ENCODE measurements at places on chromosomes 4 and X. TPM values are rescaled to one million over a fixed set of nuclear protein-coding genes. Genes with fewer than 3 reads are reported as not detected.
A peak's percentile ranks its signal among the peaks of the same experiment; 100 is the strongest.

- H3K27me3 ChIP-seq, result no peaks in the 10 kb centered on the region
- H3K27ac ChIP-seq, result no peak overlapping the region
- H3K36me3 ChIP-seq, result no peaks in the 10 kb centered on the region
- H3K4me1 ChIP-seq, result no peaks in the 10 kb centered on the region
- DNase-seq, result no peak
- H3K4me3 ChIP-seq, result no peak overlapping the region
Observed at GRCh38 chr4:78337244-78338020, 214.1 kb upstream of the ANXA3 start.

DNA sequence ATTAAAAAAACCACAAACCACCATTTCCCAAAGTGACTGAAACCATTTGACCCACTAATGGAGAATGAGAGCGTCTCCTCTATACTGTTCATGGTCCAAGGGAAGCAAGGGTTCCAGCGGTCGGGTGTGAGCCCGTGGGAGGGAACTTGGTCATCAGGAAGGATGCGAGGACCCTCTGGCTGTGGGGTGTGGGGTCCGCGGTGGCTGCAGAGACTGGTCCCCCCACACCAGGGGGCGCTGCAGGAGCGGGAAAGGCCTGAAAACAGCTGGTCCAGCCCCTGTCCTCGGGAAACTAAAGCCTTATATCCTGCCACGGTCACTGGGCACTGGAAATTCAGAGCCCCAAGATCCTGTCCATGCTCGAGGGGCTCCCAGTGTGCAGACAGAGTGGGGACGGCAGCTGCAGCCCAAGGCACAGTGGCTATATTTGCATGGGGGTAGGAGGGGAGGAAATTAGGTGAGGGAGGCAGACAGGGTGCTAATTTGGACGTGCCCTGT, 4.3 kb downstream of the BLOC1S4 start:
- no peak overlapping the region for H3K27ac ChIP-seq
- no peak overlapping the region for H3K4me3 ChIP-seq
- no peaks in the 10 kb centered on the region for H3K36me3 ChIP-seq
- H3K4me1 ChIP-seq, result no peaks in the 10 kb centered on the region

- no peak for DNase-seq
- peaks cover 11% of the 10 kb centered on the region for H3K27me3 ChIP-seq
Observed at GRCh38 chr4:57106181-57106580, 4.0 kb downstream of the IGFBP7 start.

GRCh38 chr4:85092536-85092935, 126.0 kb upstream of the WDFY3 start:
- H3K36me3 ChIP-seq, result no peaks in the 10 kb centered on the region
- H3K27ac ChIP-seq, result no peak overlapping the region
- H3K27me3 ChIP-seq, result no peaks in the 10 kb centered on the region
- H3K4me1 ChIP-seq, result no peaks in the 10 kb centered on the region
- no peak for DNase-seq

GRCh38 chrX:53093177-53093655, 726 bp upstream of the KANTR start:
- peak overlapping the region; percentile 44 for H3K4me3 ChIP-seq
- peak overlapping the region; percentile 82 for H3K27ac ChIP-seq
- no peaks in the 10 kb centered on the region for H3K4me1 ChIP-seq
- H3K36me3 ChIP-seq, result no peaks in the 10 kb centered on the region

GRCh38 chrX:45771560-45772340, 571.1 kb upstream of the DIPK2B start:
- H3K36me3 ChIP-seq, result no peaks in the 10 kb centered on the region
- DNase-seq, result peak; percentile 48
- H3K27me3 ChIP-seq, result no peaks in the 10 kb centered on the region
- peak overlapping the region; percentile 84 for H3K27ac ChIP-seq
- no peaks in the 10 kb centered on the region for H3K4me1 ChIP-seq
- no peak overlapping the region for H3K4me3 ChIP-seq

GRCh38 chr4:54942721-54943120, 182.7 kb downstream of the KDR start:
- H3K4me1 ChIP-seq, result no peaks in the 10 kb centered on the region
- DNase-seq, result no peak
- H3K4me3 ChIP-seq, result no peak overlapping the region
- no peak overlapping the region for H3K27ac ChIP-seq

DNA sequence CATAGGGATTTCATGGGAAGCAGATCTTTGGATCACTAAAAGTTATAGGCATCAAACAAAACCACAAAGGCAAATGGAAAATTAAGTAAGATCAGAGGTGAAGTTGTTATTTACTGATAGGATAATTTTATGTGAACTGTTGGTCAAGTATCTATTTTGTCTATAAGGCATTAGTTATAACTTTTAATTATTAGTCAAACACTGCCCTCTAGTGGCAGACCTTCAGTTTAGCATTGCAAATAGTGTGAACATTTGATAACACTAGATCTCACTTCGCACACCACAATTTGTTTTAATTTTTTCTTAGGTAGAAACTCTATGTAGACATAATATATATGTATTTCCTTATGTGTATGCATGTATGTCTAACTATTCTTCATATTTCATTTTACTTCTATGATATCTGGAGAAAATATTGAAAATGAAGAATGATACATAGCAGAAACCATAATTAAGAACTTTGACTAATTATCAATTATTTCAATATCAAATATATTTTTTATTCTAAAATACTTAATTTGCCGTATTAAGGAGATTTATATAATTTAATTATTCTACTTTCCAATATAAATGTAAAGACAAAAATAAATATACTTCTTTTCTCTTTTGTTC, 214.5 kb upstream of the TACR3 start:
- no peak overlapping the region for H3K27ac ChIP-seq
- no peaks in the 10 kb centered on the region for H3K36me3 ChIP-seq
- no peaks in the 10 kb centered on the region for H3K27me3 ChIP-seq
- no peak overlapping the region for H3K4me3 ChIP-seq
- H3K4me1 ChIP-seq, result no peaks in the 10 kb centered on the region
- DNase-seq, result no peak

DNA sequence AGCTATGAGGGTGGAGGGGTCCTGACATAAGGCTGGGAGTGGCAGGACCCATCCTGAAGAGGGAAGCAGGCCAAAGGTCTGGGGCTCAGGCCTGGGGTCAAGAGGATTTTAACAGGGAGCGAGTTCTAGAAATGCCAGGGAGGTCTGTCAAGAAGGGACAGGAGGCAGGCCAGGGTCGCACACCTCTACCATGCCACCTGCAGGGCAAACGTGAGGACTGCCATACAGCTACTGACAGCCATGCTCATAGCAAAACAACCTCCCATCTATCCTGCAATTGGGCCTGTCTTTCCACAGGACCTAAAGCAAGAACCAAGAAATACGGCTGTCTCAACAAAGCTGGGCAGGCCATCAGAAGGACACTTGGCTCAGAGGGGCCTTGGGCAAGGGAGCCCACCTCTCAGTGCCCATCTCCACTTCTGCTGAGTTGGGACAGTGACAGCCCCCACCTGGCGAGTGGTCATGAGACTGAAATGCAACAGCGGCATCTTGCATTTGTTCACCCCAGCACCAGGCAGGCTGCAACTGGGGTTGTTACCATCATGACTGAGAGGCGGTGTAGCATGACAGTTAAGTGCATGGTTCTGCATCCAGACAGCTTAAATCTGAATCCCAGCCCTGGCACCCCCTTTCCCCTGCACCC, 92.7 kb downstream of the WFS1 start:
- H3K4me3 ChIP-seq, result no peak overlapping the region
- H3K27ac ChIP-seq, result no peak overlapping the region
- no peak for DNase-seq
- H3K36me3 ChIP-seq, result no peaks in the 10 kb centered on the region
- H3K27me3 ChIP-seq, result no peaks in the 10 kb centered on the region
- no peaks in the 10 kb centered on the region for H3K4me1 ChIP-seq

DNA sequence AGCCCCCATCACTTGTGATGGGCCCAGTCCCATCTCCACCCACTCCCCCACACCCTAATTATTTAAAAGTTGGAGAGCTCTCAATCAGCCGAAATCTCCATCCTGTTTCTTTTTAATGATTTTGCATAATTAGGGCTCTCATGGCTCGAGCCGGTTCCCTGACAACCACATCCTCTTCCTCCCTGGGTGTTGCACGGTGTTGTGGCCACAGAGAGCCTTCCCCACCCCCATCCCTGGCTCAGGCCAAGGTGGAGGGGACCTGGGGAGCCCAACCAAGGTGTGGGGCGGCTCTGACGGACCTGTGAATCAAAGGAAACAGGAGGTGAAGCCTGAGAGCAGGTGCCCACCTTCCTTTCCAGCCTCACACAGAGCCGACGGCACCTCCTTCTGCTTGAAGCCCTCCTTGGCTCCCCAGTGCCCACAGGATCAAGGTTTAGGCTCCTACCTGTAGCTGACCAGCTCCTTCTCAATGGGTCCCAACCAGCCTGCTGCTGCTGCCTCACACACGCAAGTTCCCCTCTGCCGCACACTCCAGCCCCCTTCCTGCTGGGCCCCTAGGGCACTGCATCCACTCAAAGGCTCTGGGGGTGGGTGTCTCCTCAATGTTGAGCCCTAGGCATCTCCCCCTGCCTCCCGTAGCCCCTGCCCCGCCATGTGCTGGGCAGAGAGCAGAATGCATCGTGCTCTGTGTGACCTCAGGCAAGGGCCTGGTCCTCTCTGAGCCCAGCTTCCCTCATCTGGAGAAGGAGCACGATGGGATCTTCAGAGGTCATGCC, 68.7 kb downstream of the WFS1 start:
- no peak overlapping the region for H3K4me3 ChIP-seq
- no peaks in the 10 kb centered on the region for H3K4me1 ChIP-seq
- H3K36me3 ChIP-seq, result no peaks in the 10 kb centered on the region
- H3K27me3 ChIP-seq, result no peaks in the 10 kb centered on the region
- no peak overlapping the region for H3K27ac ChIP-seq
- no peak for DNase-seq

DNA sequence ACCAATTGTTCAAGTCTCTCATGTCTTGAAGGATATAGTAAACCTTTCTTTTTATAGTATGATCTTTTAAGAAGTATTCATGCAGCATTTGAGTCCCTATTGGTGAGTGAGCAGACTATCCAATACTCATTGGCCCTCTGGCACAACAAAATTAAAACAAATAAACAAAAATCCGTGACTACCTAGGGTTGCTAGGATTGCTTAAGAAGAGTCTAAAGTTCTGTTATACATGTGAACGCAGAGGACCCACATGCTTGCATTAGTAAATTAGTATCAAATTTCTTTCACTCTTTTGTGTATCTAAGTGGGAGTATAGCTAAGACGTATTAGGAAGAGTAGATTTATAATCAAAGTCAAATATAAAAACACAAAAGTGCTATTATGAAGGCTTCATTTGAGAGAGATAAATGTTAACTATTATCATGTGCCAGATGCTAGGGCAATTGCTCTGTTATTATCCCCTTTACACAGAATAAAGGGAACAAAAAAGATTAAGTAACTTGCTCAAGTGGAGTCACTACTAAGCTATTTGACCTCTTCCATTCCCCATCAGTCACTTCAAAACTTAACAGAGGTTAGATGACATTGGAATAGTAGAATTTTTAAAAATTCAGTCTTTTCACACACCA, 29.2 kb upstream of the LARP1B start:
- no peaks in the 10 kb centered on the region for H3K36me3 ChIP-seq
- no peak overlapping the region for H3K27ac ChIP-seq
- H3K27me3 ChIP-seq, result no peaks in the 10 kb centered on the region
- H3K4me3 ChIP-seq, result no peak overlapping the region

DNA sequence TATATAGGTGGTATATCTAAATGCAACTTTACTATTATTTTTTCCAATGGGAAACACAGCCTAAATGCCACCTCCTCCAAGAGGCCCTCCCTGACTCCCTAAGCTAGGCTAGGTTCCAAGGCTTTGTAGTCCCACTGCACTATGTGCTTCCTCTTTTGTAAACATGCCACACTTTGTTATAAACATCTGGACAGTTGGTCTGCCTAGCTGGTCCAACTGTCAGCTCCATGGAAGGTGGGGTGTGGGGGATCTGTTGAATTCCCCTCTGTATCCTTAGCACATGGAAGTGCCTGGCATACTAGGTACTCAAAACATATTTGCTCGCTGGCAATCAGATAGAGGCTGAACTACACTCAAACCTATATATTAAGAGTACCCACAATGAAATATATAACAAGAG, 63.4 kb downstream of the SLC9A7 start:
- no peaks in the 10 kb centered on the region for H3K27me3 ChIP-seq
- no peak for DNase-seq
- H3K4me3 ChIP-seq, result no peak overlapping the region
- no peaks in the 10 kb centered on the region for H3K36me3 ChIP-seq
- H3K27ac ChIP-seq, result no peak overlapping the region

- H3K27me3 ChIP-seq, result no peaks in the 10 kb centered on the region
- DNase-seq, result no peak
- no peak overlapping the region for H3K4me3 ChIP-seq
- no peak overlapping the region for H3K27ac ChIP-seq
- H3K36me3 ChIP-seq, result no peaks in the 10 kb centered on the region
Observed at GRCh38 chr4:7135389-7135746, 57.0 kb upstream of the SORCS2 start.

DNA sequence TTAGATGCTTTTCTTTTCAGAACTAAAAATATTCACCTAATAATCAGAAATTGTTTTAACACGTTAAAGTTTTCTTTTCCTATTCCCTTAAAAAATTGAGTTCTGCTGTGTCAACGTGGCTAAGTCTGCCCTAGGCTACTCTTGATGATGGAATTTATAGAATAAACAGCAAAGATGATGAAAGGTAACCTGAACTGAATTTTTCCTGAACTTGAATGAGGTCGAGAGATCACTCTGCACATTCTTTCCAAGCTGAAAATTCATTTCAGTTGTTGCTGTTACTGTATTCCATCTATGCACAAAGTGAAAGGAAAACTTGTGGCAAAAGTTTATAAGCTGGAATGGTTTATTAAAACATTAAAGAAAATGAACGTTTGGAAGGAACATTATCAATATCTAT, 245.9 kb upstream of the GIMD1 start:
- no peak for DNase-seq
- no peak overlapping the region for H3K4me3 ChIP-seq
- no peaks in the 10 kb centered on the region for H3K4me1 ChIP-seq
- H3K36me3 ChIP-seq, result no peaks in the 10 kb centered on the region

The CDX4 gene
- not detected for total RNA-seq

The COX7B2 gene
- not detected for total RNA-seq

The NDUFC1 gene
- 89.9 TPM for total RNA-seq

The CPE gene
- 49.6 TPM for total RNA-seq

The RASGEF1B gene
- 7.8 TPM for total RNA-seq

The CT47B1 gene
- not detected for total RNA-seq

Data from colonic mucosa (tissue), 4 donors.